ENCODE measurements at places on chromosomes 16 and 17.
A peak's percentile ranks its signal among the peaks of the same experiment; 100 is the strongest.

- DNase-seq = no peak
Observed at GRCh38 chr17:80413771-80414507, 1.0 kb upstream of the ENDOV start.

- DNase-seq = no peak
Observed at GRCh38 chr16:47493381-47494337, 32.5 kb downstream of the PHKB start.

- DNase-seq = no peak
Observed at GRCh38 chr16:12345349-12345748, 368.8 kb downstream of the SNX29 start.

GRCh38 chr16:52227851-52228250, 319.1 kb downstream of the TOX3 start:
- DNase-seq = no peak

DNA sequence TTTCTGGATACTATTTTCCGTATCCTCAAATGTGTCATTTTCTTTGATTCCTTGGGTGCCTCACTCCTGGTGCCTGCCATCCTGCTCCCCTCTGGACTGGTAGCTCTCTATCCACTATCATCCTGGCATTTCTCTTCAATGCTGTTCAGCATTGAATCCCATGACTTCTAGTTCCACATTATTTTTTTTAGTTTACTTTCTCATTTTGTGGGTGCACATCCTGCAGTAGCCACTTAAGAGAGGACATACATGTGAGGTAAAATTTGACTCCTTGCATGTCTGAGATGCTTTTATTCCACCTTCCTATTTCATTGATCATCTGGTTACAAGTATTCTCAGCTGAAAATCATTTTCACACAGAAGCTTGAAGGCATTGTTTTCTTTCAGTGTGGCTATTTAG, 19.1 kb downstream of the ALOX15 start:
- no peak for DNase-seq

GRCh38 chr16:72066747-72067146, 3.7 kb downstream of the HPR start:
- DNase-seq = no peak

- no peak for DNase-seq
Observed at GRCh38 chr17:7391307-7391706, 3.0 kb downstream of the PLSCR3 start.

DNA sequence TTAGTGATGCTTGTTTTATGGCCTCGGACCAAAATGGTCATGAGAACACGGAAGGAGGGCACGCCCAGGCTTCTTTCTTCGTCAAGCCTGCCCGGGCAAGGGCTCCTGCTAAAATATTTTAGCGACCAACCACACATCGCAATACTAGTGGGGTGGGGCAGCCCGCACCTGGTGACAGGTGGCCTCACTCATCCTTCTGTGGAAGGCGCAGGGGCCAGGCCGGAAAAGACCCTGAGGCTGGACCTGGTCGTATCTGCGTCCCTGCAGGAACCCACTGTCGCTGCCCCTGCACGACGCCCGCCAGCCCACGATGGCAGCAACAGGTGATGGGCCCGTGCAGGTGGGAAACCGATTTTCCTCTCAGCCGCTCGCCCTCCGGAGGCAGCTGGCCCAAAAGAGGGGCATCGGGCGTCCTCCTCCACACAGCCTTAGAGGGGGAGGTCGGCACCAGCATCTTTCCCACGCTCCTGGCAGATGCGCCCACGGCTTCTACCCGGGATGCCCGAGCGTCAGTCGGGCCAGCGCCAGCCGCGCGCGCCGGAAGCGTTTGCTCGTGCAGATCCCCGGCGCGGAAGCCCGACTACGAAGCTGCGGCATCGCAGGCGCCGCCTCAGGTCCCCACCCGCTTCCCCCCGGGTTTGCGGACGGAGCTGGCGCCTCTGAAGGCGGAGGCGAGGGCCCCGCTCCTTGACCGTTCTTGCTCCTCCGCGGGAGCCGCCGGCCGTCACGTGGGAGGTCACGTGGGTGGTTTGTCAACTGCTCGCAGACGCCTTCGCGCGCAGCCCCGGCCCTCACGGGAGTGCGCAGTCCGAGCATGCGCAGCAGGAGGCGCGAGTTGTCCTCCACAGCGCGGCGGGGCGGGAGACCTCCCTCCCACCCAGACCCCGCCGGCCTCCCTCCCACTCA, 22.8 kb upstream of the FOXK2 start:
- DNase-seq = peak; percentile 63

DNA sequence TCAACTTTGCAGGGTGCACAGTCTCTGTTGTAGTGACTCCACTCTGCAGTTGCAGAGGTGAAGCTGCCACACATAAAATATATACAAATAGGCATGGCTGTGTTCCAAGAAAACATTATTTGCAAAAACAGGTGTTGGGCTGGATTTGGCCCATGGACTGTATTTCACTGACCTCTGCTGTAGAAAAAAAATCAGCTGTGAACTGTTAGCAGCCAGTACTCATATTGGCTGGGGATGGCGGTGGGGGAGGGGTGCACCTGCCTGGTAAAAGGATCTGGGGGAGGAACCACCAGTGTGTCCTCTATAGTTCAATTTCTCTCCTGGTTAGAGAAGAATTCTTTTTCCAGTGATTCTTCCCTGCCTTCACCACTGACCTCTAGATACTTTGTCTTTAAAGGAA, 50.0 kb downstream of the SHISA9 start:
- no peak for DNase-seq

DNA sequence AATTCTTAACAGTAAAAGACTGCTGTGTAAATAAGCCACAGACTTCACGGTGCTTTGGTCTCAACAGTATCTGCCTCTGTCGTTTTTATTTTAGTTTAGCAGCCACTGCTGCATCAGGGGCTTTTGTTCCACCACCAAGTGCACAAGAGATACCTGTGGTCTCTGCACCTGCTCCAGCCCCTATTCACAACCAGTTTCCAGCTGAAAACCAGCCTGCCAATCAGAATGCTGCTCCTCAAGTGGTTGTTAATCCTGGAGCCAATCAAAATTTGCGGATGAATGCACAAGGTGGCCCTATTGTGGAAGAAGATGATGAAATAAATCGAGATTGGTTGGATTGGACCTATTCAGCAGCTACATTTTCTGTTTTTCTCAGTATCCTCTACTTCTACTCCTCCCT, 7.9 kb downstream of the HERPUD1 start:
- DNase-seq = no peak

GRCh38 chr16:55149622-55150021, 174.4 kb upstream of the IRX6 start:
- no peak for DNase-seq

DNA sequence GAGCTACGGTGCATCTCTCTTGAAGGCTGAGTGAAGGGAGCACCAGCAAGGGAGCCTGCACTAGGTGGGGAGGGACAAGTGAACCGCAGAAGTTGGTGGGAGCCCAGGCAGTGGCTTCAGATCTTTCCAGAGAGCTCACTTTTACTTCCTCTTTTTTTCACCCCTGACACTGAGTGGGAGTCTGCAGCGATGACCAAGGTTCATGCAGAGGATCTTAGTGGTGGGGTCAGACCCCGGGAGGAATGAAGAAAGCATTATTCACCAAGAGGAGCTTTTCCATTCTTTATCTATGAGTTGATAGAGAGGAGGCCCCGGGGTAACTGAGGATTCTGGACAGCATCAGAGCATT, 3.0 kb upstream of the CCL2 start:
- no peak for DNase-seq

DNA sequence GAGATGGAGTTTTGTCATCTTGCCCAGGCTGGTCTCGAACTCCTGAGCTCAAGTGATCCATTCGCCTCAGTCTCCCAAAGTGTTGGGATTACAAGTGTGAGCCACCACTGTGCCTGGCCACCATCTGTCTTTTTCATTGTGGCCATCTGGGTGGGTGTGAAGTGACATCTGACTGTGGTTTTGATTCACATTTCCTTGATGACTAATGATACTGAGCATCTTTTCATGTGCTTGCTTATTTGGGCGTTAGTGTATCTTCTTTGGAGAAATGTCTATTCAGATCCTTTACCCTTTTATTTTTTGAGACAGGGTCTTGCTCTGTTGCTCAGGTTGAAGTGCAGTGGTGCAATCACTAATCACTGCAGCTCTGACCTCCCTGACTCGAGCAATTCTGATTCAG, 53.9 kb upstream of the ERN1 start:
- no peak for DNase-seq

GRCh38 chr17:55303701-55304145, 39.0 kb downstream of the HLF start:
- no peak for DNase-seq

Measured in kidney epithelial cell (primary cell).